ENCODE measurements at places on chromosomes 5 and 9.

DNA sequence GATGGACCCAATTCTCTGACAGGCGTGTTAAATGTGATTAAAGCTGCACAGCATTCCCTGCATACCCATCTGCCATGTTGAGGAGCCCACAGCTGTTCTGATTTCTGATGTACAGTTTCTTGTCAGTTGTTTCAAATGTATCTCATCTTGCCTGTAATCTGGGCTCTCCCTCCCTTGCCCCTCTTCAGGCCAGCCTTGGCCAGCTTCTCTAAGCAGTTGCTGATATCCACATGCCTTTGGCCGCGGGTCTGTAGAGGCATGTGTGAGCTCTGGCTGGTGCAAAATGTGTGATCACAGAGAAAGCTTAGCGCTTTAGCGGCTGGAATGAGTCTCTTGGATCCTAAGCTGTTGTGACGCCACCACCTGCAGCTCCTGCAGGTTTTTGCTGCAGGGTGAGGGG is 332.0 kb downstream of the MLLT3 start:
- DNase-seq, result no peak

GRCh38 chr5:181221792-181222629 is 1.1 kb upstream of the TRIM41 start:
- peak; percentile 56 for DNase-seq

DNA sequence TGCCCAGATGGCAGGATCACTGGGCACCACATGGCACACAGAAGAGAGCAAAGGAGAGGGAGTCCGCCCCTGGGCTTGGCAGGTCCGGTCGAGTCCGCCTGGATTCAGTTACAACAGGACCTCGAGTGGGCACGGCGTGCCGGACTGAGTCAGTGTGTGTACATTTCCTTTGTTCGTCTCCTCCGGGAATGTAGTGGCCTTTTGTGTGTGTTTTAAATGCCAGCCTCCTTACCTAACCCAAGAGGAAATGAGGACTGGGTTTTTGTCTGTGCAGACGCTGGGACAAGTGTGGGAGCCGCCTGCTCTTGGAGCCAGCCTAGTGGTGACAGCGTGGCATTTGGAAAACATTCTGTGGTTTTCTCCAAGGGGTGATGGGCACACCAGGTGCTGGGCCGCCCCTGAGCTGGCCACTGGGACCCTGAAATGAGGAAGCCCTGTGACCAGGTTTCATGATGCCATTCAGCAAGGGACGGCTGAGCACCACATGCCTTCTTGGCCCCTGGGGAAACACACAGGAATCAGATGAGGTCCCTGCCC is 9.6 kb downstream of the NEK6 start:
- DNase-seq, result peak; percentile 95

GRCh38 chr9:68702493-68702892 is 2.5 kb upstream of the PIP5K1B start:
- DNase-seq, result no peak

- DNase-seq, result no peak
Observed at GRCh38 chr5:8710426-8710930, 835.4 kb downstream of the SEMA5A start.

DNA sequence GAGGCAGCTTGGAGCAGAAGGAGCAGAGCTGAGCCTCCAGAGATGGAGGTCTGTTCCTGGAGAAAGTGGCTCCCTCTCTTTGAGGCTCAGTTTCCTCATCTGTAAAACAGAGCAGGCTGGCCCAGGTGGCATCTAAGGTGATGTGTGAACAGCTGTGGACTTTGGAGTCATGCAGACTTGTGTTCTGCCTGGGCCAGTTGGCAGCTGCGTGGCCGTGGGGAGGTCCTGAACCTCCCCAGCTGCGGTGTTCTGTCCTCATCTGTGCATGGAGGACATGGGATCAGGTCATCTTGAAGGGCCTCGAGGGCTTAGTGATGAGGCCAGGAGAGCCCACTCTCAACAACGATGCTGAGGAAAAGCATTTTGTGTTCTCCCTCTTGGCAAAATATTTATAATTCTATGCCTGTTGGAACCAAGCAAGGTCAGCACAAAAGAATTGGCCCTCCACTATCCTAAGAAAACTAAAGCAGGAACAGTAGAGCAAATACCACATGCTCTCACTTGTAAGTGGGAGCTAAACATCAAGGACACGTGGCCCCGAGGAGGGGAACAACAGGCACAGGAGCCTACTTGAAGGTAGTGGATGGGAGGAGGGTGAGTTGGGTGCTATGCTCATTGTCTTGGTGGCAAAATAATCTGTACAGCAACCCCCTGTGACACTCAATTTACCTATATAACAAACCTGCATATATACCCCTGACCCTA is 63.2 kb upstream of the COL15A1 start:
- no peak for DNase-seq

DNA sequence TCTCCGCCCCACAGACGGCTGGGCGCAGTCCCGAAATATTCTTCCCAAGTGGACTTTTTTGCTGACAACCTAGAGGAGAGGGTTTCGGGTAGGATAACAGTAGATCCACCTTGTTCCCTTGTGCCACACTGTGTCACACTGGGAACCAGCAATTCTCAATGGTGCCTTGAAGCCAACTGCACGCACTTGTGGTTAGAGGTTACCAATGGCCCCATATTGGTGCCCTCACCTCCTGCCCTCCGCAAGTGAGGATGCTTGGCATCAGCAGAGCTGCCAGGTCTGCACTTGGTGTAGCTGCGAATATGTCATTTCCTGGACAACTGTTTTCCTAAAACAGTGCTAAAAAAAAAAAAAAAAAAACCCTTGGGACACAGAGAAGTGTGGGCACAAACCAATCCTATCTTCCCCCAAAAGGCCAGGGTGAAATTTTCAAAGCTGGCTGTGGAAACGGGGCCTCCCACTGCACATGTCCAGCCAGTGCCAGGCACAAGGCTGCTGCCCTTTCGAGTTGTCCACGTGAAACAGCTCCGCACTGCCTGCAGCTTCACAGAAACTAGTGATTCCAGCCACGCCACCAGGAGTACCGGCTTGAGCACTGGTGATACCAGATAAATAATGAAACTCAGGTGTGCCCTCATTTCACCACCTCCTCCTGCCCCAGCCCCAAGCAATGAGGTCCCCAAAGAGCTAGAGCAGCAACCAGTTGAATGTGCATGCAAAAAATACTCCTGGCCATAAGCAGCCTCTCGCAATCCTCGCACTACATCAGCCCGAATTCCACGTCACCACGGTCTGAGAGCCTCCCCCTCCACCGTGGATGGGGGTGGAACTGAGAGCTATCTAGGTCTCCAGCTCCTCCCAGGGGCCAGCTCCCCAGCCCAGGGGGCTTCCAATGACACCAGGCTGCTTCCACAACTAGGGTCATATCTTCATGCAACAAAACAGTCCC is 51.2 kb downstream of the USP20 start:
- DNase-seq, result no peak

GRCh38 chr9:74449060-74449459 is 48.1 kb upstream of the RORB start:
- no peak for DNase-seq

- DNase-seq, result no peak
Observed at GRCh38 chr9:95669253-95669652, 152.5 kb upstream of the PTCH1 start.

DNA sequence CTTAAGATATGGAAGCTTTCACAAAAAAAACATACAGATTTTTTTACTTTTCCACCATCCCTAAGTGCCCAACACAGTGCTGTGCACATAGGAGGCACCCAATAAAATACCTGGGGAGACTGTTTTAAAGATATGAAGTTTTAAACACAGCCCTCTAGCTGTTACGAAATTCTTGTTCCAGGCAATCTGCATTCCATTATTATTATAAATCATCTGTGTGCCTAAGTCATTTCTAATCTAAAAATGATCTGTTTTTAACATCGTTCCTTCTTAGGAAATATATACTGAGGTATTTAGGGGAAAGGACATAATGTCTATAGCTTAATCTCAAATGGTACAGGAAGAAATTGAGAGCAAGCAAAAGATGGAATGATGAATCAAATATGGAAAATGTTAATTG is 32.7 kb upstream of the ISCA1 start:
- DNase-seq, result no peak

- no peak for DNase-seq
Observed at GRCh38 chr5:82802954-82803353, 274.2 kb downstream of the TMEM167A start.

- DNase-seq, result peak; percentile 6
Observed at GRCh38 chr5:166845044-166845443, 1446.4 kb upstream of the WWC1 start.

DNA sequence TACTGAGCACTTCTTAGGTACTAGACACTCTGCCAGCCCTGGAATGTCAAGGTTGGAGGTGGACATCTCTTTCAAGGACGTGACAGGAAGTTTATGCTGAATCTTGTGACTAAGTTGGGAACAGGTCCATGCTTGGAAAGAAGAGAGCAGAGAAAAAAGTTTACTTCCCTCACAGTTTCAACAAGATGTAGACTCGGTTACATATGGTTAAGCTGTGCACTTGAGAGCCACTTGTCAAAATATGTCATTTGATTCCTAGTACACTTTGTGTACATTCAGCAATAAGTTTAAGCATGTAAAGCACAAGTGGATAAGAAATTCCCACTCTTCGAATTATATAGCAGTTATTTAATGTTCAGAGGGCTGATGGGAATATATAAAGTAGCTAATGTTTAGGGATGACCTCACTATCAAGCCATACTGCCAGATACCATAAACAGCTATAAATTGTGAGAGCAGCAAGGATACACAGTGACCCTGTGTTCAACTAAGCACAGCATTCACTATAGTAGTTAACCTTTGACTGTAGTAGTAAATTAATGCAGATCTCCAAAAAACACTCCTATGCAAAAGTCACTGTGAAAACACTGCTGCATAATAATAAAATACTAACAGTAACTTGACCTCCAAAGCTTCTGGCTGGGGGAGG is 1944.6 kb upstream of the WWC1 start:
- no peak for DNase-seq

DNA sequence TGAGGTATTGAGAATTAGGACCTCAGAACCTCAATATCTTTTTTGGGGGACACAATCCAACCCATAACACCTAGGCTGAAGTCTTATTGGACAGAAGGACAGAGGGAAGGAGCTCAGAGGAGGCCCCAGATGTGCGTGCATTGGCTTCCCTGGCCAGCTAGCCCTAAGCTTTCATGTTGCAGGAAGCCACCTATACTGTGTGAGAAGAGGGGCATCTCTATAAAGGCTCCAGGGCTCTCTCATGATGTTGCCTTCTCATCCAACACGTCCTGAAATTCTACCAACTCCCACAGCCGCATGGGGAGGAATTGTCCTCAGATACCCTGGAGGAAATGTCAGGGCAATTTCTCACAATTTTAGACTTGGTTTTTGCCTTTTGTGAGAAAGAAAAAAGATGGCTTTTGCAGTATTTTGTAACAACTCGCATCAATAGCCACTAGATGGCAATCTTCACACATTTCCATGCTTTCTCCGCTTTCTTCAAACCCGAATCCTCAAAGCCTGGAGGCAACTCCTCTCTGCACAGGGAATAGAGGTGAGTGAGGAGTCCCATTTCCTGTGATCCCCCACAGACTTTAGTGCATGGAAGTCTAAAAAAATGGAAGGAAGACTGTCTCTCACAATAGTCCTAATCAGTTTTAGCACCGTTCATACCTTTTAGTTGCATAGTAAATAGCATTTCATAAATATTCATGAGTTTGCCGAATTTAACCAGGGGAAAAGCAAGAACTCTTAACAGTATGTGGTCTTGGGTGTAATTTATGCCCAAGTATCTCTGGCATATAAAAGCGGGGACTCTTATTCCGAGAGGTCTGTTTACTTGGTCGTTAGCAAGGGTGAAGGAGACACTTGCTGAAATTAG is 7.4 kb upstream of the PPP3R2 start:
- DNase-seq, result peak; percentile 57

DNA sequence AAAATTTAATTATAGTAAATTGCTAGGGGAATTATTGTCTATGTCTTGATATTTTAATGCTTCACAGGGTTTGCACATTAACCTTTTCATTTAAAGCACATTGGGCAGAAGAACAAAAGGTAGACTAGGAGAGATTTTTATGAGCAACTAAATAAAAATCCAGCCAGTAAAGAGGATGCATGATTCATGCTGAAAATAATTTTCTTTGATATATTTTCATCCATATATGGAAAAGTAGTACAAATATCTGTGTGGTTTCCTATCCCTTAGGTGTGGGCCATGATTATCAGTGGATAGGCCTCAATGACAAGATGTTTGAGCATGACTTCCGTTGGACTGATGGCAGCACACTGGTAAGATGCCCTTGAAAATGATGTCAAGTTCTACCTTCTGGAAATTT is 83.1 kb downstream of the VCAN start:
- DNase-seq, result no peak

DNA sequence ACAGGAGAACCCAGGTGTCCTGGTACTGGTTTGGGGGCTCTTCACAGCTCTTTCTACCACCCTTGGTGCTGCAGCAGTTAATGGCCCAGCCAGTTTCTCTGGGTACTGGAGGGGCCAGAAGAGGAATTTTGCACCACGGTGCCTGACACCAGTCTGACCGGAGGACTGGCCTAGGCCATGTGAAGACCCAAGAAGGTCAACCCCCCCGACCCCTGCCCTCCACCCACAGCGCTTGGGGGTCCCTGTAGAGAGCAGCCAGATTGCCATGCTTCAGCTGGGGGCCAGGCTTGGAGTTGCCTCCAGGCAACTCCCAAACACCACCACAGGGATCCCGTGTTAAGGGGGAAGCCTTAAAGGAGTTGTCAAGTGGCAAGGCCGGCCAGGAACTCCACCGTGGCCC is 6.2 kb downstream of the ARSI start:
- DNase-seq, result no peak

GRCh38 chr5:132486318-132487094 is 4.1 kb downstream of the IRF1 start:
- DNase-seq, result no peak

DNA sequence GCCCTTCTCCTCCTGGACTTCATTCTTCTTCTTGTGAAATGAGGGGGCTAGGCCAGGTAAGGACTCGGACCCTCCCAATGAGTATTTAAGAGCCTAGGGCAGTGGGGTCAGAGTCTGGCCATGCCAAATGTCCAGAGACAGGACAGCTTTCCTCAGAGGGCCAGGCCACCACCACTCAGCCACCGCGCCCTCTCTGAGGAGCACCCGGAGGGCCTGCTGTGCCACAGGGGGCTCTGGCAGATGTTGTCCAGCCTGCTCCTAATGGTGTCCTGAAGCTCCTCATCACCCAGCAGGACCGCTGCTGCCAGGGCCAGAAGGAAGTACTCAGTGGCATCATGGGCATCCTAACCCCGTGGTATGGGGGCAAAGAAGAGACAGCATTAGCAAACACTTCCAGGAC is 58.3 kb downstream of the SH3TC2 start:
- DNase-seq, result no peak

DNA sequence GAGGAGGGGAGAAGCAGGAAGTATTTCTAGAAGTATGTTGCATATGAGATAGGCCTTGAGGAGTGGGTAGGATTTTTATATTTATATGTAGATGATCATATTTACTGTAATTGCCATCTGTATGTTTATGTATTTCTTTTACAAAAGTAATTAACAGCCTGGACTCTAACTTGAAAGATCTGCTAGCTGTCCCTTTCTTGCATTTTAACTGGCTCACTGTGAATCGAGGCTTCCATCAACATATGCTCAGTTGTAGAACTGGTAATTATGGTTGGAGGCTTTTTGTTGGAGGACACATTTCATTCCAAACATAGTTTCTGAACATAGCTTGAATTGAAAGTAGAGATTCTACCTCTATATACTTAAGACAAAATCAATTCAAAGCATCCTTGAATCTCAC is 23.4 kb downstream of the ABLIM3 start:
- DNase-seq, result no peak

- DNase-seq, result no peak
Observed at GRCh38 chr5:50703367-50703666, 36.9 kb downstream of the PARP8 start.

Measured in H54 (cell line).